Lung (tissue), 17 donors: ENCODE measurements at places on chromosomes 4 and X. TPM values are rescaled to one million over a fixed set of nuclear protein-coding genes. Genes with fewer than 3 reads are reported as not detected.

DNA sequence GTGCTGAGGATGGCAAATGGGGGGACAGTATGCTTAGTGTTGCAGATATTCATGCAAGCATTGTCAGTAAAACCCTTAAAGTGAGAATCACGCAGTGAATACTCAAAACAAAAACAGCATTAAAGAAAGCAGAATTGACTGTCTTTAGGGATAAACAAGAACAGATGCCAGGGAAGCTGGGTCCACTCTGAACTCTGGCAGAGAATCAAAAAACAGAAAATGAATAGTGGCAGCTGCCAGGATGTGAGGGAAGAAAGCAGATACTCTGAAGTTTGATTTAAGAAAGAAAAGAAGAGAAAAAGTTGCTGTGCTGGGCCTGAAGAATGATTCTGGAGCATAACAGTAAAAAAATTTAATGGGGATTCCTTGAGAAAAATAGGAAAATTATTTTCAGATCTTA is 131.5 kb downstream of the GABRA2 start:
- peak; percentile 38 for DNase-seq
- H3K4me1 ChIP-seq: peaks cover 3% of the 10 kb centered on the region
- H3K36me3 ChIP-seq: no peaks in the 10 kb centered on the region
- H3K4me3 ChIP-seq: no peak overlapping the region
- H3K27me3 ChIP-seq: no peaks in the 10 kb centered on the region
- H3K27ac ChIP-seq: no peak overlapping the region

GRCh38 chr4:2652415-2653160 is 103.5 kb downstream of the TNIP2 start:
- peaks cover 35% of the 10 kb centered on the region for H3K36me3 ChIP-seq
- no peak for DNase-seq
- H3K27ac ChIP-seq: no peak overlapping the region
- H3K4me3 ChIP-seq: no peak overlapping the region
- H3K4me1 ChIP-seq: no peaks in the 10 kb centered on the region
- no peaks in the 10 kb centered on the region for H3K27me3 ChIP-seq

- H3K4me3 ChIP-seq: no peak overlapping the region
- no peak overlapping the region for H3K27ac ChIP-seq
Observed at GRCh38 chrX:41956027-41956426, 32.7 kb upstream of the CASK start.

- DNase-seq: no peak
- H3K27me3 ChIP-seq: no peaks in the 10 kb centered on the region
- H3K36me3 ChIP-seq: no peaks in the 10 kb centered on the region
- H3K4me1 ChIP-seq: no peaks in the 10 kb centered on the region
- H3K27ac ChIP-seq: no peak overlapping the region
Observed at GRCh38 chrX:123975180-123975579, 13.7 kb downstream of the STAG2 start.

DNA sequence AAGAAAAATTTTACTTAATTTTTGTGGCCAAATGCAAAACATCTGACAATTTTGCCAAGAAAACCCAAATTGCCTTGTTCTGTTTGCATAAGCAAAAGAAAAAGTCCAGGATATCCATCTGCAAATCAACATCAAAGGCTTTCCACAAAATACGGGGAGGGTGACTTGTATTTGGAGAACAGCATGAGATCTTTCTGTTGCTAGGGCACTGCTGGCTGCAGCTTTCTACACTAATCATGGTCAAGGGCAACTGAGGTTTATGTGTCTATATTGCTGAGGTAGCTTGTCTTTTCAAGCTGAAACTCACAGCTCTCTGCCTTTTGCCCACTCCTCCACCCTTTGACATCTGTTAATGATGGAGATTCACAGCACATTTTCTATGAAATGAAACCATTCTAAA is 389.1 kb downstream of the NKX6-1 start:
- no peaks in the 10 kb centered on the region for H3K4me1 ChIP-seq
- no peak overlapping the region for H3K27ac ChIP-seq
- no peak overlapping the region for H3K4me3 ChIP-seq
- H3K36me3 ChIP-seq: no peaks in the 10 kb centered on the region
- no peaks in the 10 kb centered on the region for H3K27me3 ChIP-seq

GRCh38 chr4:3880615-3881120 is 114.5 kb downstream of the ADRA2C start:
- H3K4me1 ChIP-seq: no peaks in the 10 kb centered on the region
- H3K4me3 ChIP-seq: no peak overlapping the region
- no peaks in the 10 kb centered on the region for H3K36me3 ChIP-seq
- H3K27ac ChIP-seq: no peak overlapping the region
- peak; percentile 57 for DNase-seq

DNA sequence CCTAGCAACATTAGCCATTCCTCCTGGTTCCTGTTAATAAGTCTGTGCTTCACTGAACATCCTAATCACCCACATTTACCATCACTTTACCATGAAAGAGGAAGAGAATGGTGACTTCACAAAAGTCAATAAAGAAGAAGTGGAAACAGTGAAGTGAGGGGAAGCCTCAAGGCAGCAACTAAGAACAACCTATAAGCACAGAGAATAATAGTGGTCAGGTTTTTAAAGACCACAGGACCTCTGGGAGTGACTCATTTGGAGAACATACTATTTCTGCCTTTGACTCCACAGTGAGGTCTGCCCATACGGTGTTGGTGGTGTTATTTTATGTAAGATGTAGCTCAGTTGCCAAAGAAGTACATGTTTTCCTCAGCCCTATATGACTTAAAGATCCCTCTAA is 86.0 kb upstream of the TET2 start:
- no peak for DNase-seq
- no peak overlapping the region for H3K4me3 ChIP-seq
- H3K4me1 ChIP-seq: no peaks in the 10 kb centered on the region
- H3K36me3 ChIP-seq: no peaks in the 10 kb centered on the region

- H3K27me3 ChIP-seq: peaks cover 4% of the 10 kb centered on the region
- no peaks in the 10 kb centered on the region for H3K36me3 ChIP-seq
- no peak for DNase-seq
- H3K27ac ChIP-seq: no peak overlapping the region
Observed at GRCh38 chrX:109643687-109644086, 18.7 kb upstream of the KCNE5 start.

- no peak overlapping the region for H3K4me3 ChIP-seq
- no peaks in the 10 kb centered on the region for H3K36me3 ChIP-seq
- H3K27me3 ChIP-seq: no peaks in the 10 kb centered on the region
- H3K4me1 ChIP-seq: no peaks in the 10 kb centered on the region
- no peak for DNase-seq
- no peak overlapping the region for H3K27ac ChIP-seq
Observed at GRCh38 chr4:67049446-67049845, 495.9 kb downstream of the CENPC start.

- H3K27me3 ChIP-seq: no peaks in the 10 kb centered on the region
- no peak overlapping the region for H3K4me3 ChIP-seq
- DNase-seq: no peak
- no peaks in the 10 kb centered on the region for H3K4me1 ChIP-seq
- H3K27ac ChIP-seq: no peak overlapping the region
- H3K36me3 ChIP-seq: no peaks in the 10 kb centered on the region
Observed at GRCh38 chrX:33065415-33065814, 145.9 kb downstream of the DMD start.

Gene ARMCX2
- 29.0 TPM for total RNA-seq

Gene HOPX
- 144 TPM for total RNA-seq

Gene CT45A1
- not detected for total RNA-seq

Gene AKAP14
- 7.9 TPM for total RNA-seq

Gene NUDT11
- total RNA-seq: 3.6 TPM

Gene RAB40AL
- total RNA-seq: 2.4 TPM

Gene ERAS
- not detected for total RNA-seq
